Activated CD8-positive, alpha-beta T cell treated with anti-CD3 and anti-CD28 coated beads, Interleukin-2, amount 10 ng/mL, durations not matched to agents 7 days and 5 days (primary cell): ENCODE measurements at places on chromosomes 7 and 10. TPM values are rescaled to one million over a fixed set of nuclear protein-coding genes. Genes with fewer than 3 reads are reported as not detected.

The EVX1 gene
- total RNA-seq = not detected

The OPALIN gene
- not detected for total RNA-seq

The PLAC9 gene
- total RNA-seq = not detected

The C10orf62 gene
- total RNA-seq = not detected

The CDH23 gene
- total RNA-seq = 4.9 TPM

The C7orf57 gene
- 0.10 TPM for total RNA-seq

The PLEKHS1 gene
- not detected for total RNA-seq

The POLR1F gene
- 17.7 TPM for total RNA-seq

The FBXL15 gene
- 12.7 TPM for total RNA-seq

The LIPK gene
- not detected for total RNA-seq

The ELOVL3 gene
- total RNA-seq = not detected

The ACSM6 gene
- not detected for total RNA-seq

The SFTPA2 gene
- total RNA-seq = not detected

The MET gene
- total RNA-seq = not detected

The H2BK1 gene
- total RNA-seq = not detected

The KCP gene
- total RNA-seq = 0.21 TPM

The PVRIG gene
- total RNA-seq = 61.6 TPM

The TMEM176B gene
- total RNA-seq = not detected

The CHST3 gene
- not detected for total RNA-seq

The UCN3 gene
- total RNA-seq = not detected

The NOC3L gene
- 22.2 TPM for total RNA-seq

The CREB5 gene
- not detected for total RNA-seq

The EGR2 gene
- 0.50 TPM for total RNA-seq

The NRAP gene
- total RNA-seq = not detected

The NME8 gene
- total RNA-seq = not detected

The OR9A2 gene
- total RNA-seq = not detected

The SEMA4G gene
- 0.40 TPM for total RNA-seq

The FAM241B gene
- total RNA-seq = 6.1 TPM

The DNAH11 gene
- total RNA-seq = 2.3 TPM

The ASB15 gene
- total RNA-seq = not detected

The MCM10 gene
- 68.3 TPM for total RNA-seq

The WDR11 gene
- 35.6 TPM for total RNA-seq

The STX1A gene
- total RNA-seq = 12.3 TPM

The CALCR gene
- total RNA-seq = not detected

The SSC4D gene
- 0.47 TPM for total RNA-seq

The TMEM178B gene
- total RNA-seq = 0.05 TPM

The MCMBP gene
- total RNA-seq = 95.9 TPM

The ZNF804B gene
- total RNA-seq = not detected

The KEL gene
- 1.0 TPM for total RNA-seq

The PTPRN2 gene
- total RNA-seq = 7.0 TPM

The ALDH18A1 gene
- total RNA-seq = 62.3 TPM

The ADCYAP1R1 gene
- total RNA-seq = not detected

The CHN2 gene
- 9.2 TPM for total RNA-seq

The MAPK8 gene
- total RNA-seq = 30.7 TPM

The OR2A12 gene
- total RNA-seq = not detected

The RAB19 gene
- 7.2 TPM for total RNA-seq

The AMZ1 gene
- total RNA-seq = not detected

The FLNC gene
- not detected for total RNA-seq

The SEMA3A gene
- 1.9 TPM for total RNA-seq

The TRIM74 gene
- 1.7 TPM for total RNA-seq

The SLC25A13 gene
- 8.9 TPM for total RNA-seq

The DNAJC30 gene
- 8.3 TPM for total RNA-seq

The SPRN gene
- total RNA-seq = not detected

The CPXM2 gene
- total RNA-seq = not detected

The BTBD16 gene
- not detected for total RNA-seq
